ENCODE measurements at places on chromosomes 3 and 15.

DNA sequence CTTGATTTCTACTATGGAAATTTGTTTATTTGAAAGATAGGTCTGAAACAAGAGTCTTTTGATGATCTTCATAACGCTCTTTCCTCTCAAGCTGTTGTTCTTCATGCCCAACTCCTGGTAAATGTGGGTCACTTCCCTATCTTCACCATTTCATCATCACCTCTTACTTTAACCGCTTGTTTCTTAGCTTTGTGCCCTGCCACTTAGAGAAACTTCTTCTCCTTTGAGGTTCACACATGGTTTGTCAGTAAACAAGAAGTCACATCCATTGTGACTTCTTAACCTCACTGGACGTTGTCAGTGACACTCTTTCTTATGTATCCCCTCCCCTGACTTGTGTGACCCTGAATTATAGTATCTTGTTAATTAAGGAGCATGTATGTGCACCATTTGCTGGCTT, 16.9 kb upstream of the P2RY13 start:
- peak; percentile 31 for DNase-seq

DNA sequence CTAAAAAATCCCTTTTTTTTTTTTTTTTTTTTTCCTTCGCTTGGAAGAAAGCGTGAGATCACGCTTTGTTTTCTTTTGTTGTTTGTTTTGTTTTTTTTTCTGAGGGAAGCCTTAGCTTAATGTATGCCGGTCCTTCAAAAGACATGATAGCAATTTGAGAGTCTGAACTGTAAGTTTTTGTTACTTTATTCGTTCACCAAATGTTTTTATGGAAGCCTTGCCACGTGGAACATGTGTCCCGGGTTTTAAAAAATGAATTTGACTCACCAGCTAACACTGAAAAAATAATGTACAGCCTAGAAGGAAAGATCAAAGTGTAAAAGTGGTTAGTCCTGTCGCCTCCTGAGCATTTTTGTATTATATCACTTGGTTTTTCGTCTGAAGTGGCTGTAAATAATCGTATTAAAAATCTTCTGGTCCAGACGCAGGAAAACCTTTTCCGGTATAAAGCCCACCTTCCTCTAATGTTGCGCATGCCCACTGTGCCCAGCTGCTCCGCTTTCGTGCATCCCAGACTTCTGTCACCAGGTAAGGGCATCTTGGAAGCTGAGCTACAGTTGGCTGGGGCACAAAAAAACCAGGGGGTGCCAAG, 795 bp upstream of the MYNN start:
- DNase-seq: no peak

DNA sequence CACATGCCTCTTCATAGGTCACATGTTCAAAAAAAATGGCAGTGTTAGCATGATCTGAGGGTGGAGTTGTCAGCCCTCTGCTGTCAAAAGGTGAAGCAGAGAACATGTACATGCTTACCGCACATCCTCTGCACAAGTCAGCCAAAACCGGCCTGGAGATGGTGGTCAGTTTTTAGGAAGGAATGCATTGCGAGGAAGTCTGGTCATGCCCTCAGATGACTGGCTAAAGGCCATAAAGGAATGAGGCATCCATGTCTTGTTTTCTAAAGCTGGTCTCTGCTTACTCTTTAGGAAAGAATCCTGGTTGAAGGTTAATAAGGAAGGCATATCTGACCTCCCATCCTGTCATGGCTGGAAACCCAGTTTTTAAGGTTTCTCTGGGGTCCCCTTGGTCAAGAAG, 292.0 kb upstream of the CCDC54 start:
- no peak for DNase-seq

DNA sequence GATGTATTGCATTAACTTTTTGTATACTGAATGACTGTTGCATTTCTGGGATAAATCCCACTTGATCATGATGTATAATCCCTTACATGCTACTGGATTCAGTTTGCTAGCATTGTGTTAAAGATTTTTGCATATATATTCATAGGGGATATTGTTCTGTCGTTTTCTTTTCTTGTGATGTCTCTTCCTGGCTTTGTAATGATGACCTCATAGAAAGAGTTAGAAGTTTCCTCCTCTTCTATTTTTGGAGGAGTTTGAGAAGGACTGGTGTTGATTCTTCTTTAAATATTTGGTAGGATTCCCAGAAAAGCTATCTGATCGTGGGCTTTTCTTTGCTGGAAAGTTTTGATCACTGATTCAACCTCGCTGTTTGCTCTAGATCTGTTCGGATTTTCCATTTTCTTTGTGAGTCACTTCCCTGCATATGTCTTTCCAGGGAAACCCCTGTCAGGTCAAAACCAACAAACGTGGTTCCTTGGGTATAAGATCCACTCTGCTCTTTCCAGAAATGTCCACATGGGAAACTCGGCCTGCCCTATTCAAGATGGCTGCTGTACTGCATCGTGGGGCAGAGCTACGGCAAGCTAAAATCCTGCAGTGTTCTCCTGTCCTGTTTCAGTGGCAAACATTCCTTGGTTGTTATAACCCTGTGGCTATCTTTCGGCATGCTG, 120.4 kb downstream of the GABRG3 start:
- no peak for DNase-seq

GRCh38 chr15:88708655-88709054, 69.8 kb downstream of the ISG20 start:
- DNase-seq: no peak

- DNase-seq: no peak
These were observed 3.3 kb upstream of the CD96 start for GRCh38 chr3:111538681-111539083.

GRCh38 chr15:64191971-64192830, 29.4 kb upstream of the PPIB start:
- DNase-seq: no peak

- DNase-seq: no peak
These were observed 8.2 kb upstream of the LCTL start for GRCh38 chr15:66573719-66574595.

DNA sequence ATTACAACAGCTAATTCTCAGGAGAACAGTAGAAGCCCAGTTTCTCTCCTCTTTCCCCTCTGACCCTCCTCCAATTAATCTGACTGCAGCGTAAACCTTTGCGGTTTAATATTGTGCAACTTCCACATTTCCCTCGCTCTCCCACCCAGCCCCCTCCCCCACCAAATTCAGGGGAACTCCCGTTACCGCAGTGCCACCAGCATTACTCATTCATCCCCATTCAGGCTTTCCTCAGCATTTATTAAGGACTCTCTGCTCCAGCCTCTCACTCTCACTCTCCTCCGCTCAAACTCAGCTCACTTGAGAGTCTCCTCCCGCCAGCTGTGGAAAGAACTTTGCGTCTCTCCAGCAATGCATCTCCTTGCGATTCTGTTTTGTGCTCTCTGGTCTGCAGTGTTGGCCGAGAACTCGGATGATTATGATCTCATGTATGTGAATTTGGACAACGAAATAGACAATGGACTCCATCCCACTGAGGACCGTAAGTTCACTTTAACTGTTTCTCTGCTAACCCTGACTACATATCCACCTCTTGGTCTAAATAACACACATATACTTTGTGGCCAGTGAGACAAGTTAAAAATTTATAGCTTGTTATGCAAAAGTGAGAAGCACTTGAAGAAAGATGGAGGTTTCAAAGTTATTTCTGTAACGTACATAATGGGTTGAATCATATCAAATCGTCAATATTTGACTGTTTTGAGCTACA, at the start of gene PTX3:
Gene PTX3, plus strand, starts transcription at position 268 of the 709 bp plus-strand sequence. Its CDS starts 84 bp downstream, at position 352.
- DNase-seq: peak; percentile 43

DNA sequence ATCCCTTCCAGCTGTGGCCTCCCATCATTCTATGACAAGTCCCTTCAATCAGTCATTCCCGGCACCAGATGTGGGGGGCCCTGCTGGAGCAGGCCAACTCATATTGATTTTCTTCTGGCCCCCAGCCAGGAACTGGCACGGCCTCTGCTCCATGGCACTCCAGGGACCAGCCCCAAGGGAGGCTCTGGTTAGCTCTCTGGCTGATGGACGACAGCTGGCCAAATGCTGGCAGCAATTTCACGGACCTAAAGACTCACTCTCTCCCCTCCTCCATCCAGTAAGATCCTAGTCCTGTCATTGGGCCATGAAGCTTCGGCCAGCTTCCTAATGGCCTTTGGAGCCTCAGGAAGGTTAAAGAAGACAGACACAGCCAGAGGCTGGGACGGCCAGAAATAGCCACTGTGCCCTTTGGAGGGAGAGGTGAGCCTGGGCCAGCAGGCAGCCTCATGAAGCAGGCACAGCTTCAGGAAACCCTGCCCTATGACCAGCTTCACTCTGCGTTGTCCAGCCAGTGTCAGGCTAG, 131.0 kb downstream of the MEX3B start:
- DNase-seq: no peak

DNA sequence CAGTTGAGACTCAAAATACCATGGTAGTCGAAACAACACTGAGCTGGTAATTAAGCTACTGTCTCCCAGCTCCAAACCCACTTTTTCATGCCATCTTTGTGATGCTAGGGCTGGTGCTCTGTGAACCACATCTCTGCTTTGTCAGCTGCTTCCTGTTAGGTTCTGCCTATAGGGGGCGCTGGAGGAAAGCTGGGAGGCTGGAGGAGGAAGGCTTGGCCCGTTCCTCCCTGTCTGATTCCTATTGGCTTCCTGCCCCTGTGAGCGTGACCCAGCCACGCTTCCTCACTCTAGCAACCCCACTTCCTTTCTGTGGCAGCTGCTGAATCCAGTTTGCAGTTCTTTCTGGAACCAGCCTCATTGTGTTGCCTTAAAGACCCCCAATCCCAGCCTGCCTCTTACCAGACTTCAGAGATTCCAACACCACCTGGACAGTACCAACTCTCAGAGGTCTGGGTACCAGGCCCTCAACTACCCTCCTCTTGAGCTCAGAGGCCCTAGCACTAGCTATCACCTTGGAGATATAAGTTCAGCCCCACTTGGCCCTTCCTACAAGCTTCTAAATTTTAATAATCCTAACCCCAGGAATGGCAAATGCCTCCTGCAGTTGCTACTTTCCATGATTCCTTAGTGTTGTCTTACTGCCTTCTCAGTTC, 120.9 kb downstream of the ERC2 start:
- DNase-seq: no peak

GRCh38 chr15:67433495-67434099, 87.3 kb upstream of the C15orf61 start:
- peak; percentile 37 for DNase-seq

DNA sequence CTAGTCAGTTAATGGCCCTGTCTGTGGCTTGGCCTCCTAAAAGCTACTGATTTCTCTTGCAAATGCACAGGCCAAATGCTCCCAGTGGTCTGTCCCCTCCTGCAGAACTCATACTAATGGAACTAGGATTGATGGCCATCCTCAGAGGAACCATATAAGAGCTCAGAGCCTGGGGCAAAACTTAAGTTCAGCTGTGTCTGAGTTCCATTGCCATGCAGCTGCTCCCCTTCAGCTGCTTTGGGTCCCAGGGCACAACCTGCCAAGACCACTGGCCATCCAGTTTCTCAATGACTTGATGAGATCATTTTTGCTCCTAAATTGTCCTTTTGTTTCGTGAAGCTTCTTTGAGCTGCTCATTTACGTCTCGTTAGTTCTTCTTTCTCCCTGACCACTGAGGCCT, 529.5 kb upstream of the TBL1XR1 start:
- no peak for DNase-seq

DNA sequence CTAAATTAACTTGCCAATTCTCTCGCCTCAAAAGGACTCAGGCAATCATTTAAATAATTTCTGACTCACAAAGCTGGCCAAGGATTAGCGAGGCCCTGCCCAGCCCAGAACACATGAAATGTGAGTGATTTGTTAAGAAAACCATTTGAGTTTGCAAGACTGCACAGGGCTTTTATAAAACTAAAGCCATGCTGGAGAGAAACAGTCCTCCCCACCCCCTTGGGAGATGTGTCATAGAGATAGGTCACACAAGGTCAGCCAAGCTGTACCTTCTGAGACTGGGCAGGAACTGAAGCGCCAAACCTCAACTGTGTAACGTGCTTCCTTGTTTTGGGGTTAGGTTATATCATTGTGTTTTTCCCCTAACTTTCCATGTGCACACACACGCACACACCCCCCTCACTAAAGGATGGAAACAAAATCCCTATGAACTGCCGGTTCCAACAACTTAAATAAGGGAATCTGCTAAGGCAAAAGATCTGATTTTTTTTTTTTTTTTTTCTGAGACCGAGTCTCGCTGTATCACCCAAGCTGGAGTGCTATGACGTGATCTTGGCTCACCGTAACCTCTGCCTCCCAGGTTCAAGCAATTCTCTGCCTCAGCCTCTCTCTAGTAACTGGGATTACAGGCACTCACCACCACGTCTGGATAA, 8.1 kb downstream of the SPATA12 start:
- peak; percentile 81 for DNase-seq

GRCh38 chr3:13058346-13059120, 14.7 kb downstream of the IQSEC1 start:
- no peak for DNase-seq

- DNase-seq: no peak
These were observed 557.2 kb upstream of the RGMA start for GRCh38 chr15:93646193-93646592.

DNA sequence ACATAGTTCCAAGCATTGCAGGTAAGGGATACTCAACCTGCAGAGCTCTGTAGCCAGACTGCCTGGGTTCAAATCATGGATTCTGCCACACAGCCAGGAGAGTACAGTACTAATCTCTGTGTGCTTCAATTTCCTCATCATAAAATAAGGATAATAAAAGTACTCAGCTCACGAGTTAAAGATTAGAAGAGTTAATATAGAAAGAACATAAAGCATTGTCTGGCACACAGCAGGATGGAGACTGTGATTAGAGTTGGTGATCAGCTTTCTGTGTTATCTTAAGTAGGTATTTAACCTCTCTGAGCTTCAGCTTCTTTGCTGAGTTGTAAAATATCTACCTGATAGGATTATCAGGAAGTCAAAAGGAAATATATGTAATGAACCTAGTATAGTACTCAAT, 2.7 kb downstream of the CEP70 start:
- DNase-seq: no peak

DNA sequence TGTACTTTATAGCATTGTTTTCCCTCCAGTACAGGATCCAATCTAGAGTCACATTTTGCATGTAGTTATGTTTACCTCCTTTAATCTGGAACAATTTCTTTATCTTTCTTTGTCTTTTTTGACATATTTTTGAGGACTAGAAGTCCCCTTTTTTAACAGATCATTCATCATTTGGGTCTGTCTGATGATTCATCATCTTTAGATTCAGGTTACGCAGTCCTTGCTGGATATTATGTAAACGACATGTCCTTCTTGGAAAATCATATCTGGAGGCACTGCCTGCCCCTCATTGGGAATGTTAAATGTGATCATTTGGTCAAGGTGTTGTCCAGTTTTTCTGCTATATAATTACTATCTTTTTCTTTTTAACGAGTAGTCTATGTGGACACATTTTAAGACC, 18.3 kb downstream of the TGM4 start:
- DNase-seq: no peak

Data from bone marrow (tissue), 2 donors.